ENCODE measurements at places on chromosomes 3 and 15. TPM values are rescaled to one million over a fixed set of nuclear protein-coding genes. Genes with fewer than 3 reads are reported as not detected.

- no peak for DNase-seq
Measured at GRCh38 chr15:98202256-98202655, 241.8 kb downstream of the ARRDC4 start.

DNA sequence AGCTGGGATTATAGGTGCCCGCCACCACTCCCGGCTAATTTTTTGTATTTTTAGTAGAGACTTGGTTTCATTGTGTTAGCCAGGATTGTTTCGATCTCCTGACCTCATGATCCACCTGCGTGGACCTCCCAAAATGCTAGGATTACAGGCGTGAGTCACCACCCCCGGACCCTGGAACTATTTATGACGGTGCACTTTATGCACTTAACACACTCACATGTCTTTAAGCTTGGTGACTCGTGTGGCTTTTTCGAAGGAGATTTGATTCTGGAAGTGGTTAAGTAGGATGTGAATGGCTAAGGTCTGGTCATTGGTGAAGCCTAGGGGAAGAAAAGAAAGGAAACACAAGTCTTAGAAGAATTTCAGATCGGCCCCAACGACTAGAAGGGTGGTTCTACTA is 20.3 kb downstream of the BBS4 start:
- no peak for DNase-seq

DNA sequence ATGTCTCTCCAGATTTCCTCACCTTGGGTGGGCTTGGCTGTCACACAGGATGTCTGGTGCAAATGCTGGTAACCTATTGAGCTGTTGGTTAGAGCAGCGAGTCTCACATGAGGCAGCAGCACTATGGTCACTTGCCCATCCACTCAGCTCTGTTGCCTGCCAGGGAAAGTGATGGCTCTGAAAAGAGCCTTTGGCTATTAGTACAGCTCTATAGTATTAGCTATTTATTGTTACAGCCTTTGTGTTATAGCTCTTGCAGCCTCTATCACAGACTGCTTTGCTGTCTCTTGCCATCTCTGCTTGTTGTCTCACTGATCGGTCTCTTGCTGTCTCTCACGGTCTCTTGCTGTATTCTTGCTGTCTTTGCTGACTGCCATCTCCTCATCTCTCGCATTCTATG is 114.3 kb downstream of the MFSD1 start:
- DNase-seq, result no peak

GRCh38 chr3:115913069-115913686 is 289.9 kb downstream of the GAP43 start:
- DNase-seq, result no peak

DNA sequence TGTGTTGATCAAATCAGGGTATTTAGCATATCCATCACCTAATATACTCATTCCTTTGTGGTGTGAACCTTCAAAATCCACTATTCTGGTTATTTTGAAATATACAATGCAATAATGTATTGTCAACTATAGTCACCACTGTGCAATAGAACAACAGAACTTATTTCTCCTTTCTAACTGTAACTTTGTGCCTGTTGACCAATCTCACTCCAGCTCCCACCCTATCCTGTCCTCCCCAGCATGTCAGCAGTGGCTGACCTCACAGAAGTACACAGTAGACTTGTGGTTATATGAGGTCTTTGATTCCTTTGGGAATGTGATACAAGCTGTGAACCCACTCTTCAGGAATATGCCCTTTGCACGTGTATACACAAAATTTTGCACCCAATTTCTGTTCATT is 64.2 kb downstream of the ECT2 start:
- DNase-seq, result no peak

- DNase-seq, result no peak
Measured at GRCh38 chr15:55407498-55408011, 604 bp downstream of the CCPG1 start.

GRCh38 chr3:20516311-20516710 is 330.3 kb upstream of the SGO1 start:
- DNase-seq, result no peak

DNA sequence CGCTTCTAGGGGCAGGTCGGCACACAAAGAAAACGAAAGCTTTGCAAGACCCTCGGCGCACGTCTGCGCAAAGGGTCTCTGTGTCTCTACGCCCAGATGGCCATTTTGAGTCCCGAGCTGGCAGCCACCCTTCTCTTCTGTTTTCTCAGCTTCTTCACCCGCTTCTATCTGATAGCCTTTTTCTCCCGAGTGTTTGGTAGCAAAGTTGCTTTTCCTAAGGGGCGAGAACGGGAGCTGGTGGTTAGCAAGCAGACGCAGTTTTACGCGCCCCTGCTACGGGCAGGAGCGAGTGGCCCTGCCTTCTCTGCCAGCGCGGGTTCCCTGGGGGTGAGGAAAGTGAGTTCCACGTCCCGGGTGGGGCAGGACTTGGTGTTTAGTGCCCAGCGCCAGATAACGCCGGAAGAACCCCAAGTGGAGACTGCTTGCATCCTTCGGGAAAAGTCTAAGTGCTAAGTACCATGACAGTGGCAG is 2.9 kb upstream of the MKRN2 start:
- DNase-seq, result no peak

DNA sequence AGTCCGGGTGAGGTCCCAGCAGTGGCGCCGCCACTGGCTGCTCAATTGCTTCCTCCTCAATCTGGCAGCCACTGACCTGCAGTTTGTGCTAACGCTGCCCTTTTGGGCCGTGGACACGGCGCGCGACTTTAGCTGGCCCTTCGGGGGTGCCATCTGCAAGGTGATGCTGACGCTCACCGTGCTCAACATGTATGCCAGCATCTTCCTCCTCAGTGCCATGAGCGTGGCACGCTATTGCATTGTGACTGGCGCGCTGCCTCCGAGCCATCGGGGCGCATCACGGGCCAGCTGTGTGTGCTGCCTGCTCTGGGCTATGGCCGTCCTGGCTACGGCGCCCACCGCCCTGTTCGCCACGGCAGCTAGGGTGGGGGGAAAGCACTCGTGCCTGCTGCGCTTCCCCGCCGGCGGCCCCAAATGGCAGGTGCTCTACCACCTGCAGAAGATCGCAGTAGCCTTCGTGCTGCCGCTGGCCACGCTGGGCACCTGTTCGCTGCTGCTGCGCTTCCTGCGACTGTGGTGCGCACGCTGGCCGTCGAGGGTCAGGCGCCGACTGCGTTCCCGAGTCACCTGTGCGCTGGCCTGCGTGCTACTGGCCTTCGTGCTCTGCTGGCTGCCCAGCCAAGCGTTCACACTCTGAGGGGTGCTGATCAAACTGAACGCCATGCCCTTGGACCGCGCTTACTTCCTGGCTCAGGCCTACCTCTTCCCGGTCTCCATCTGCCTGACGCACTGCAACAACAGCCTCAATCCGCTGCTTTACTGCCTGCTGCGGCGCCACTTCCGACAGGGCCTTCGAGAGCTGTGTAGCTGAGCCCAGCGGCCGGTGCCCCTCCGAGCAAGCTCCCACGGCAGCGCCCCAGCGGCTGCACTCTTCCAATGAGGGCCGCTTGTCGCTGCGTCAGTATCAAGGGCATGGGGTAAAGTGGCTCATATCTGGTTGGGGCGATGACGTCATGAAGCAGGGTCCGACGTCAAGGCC is 20.3 kb upstream of the ADAMTS7 start:
- no peak for DNase-seq

DNA sequence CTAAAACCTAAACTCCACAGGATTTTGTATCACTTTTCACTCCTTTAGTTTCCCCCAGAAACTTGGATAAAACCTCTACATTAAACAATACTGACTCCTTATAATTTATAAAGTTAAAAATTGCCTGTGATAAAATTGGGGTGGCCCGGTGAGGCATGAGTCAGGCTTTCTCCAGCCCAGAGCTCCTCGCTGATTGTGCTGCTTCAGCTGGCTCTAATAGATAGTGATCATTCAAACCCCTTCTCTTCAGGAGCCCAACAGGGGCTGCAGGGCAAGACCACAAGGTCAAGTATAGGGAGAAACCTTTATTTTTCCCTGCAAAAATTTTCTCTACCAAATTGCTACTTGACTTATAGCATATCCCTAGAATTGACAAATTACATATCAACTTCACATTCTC is 308.2 kb downstream of the PLCL2 start:
- DNase-seq, result no peak

The SLC22A13 gene
- 1.1 TPM for total RNA-seq

The RRP9 gene
- total RNA-seq, result 11.4 TPM

The SIDT1 gene
- 1.8 TPM for total RNA-seq

The ATRIP gene
- 5.0 TPM for total RNA-seq

The EEF1AKMT4 gene
- total RNA-seq, result 1.5 TPM

The MESP1 gene
- total RNA-seq, result 1.2 TPM

The SRGAP3 gene
- total RNA-seq, result 11.7 TPM

The OXTR gene
- 2.3 TPM for total RNA-seq

Data from aorta (tissue), 5 donors.